ENCODE measurements at places on chromosomes 4 and X.

- peak; percentile 20 for DNase-seq
Measured at GRCh38 chrX:5957506-5957905, 271.2 kb downstream of the NLGN4X start.

GRCh38 chr4:140876615-140877364, 120.6 kb upstream of the TBC1D9 start:
- peak; percentile 65 for DNase-seq

DNA sequence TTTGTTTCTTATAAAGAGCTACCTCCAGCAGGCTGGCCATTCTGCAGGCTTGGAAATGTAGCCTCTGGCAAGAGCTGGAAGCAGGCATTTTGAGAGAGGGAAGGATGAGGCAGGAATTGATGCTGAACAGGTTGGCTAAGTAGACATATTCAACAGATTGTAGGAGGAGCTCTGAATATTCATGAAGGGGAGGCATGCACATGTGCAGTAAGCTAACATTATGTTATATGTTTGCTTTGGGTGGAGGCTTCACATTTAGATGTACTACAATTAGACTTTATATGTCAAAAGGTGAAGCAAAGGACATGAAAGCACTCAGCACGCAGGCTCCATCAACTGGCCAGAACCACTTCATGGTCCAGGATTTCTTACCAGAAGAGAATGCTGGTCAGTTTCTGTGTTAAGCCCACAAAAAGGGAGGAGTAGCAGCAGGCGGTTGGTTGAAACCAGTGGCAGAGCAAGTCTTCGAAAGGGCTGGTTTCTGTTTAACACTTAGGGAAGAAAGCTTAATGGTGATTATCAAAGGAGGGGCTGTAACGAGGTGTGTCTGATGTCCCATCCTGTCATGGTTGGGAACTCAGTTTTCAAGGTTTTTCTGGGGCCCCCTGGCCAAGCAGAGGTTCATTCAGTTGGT, 54.8 kb downstream of the FGFBP1 start:
- DNase-seq, result no peak

- DNase-seq, result no peak
Measured at GRCh38 chr4:165766976-165767375, 106.1 kb upstream of the TLL1 start.

GRCh38 chr4:140054861-140055260, 99.1 kb downstream of the MAML3 start:
- DNase-seq, result no peak

DNA sequence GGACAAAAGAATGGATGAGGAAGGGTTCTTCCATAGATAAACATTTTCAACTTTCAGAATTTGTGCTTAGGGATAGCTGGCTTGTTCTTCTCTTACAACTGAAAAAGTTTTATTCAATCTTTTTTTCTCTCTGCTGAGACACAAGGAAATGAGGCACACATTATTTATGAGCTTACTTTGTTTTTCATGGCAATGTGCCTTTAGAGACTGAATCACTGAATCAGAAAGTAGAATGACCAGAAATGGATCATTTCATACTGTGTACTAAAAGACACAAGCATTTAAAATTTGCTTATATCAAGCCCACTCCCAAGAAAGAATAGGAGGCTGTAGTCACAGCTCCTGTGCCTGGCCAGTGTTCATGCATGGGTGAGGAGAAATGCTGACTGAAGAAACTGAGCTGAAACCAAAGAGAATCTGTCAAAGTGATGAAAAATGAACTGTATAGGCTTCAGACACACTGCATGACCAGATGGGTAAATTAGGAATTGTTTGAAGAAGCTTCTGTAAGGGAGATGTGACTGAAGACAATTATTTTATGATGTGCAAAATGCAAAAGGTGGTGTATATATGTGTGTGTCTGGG, 413.8 kb downstream of the RAPGEF2 start:
- peak; percentile 54 for DNase-seq

DNA sequence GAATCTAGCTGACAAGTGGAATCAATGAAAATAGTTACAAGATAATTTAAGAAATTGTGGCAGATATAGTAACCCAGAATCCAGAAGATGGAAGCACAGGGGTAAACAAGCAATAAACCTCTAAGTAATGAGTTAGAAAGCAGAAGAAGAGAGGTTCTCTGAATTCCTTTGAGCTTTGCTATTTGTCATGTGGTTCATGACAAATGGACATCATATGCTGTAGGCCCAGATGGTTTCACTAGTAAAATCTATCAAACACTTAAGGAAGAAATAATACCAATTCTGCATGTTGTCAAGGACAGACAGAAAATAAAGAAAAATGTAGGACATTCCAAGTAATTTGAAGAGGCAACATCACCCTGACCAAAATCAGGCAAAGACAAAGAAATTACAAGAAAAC, 480.8 kb upstream of the INTU start:
- no peak for DNase-seq

Measured in fibroblast of skin of scalp (primary cell).